ENCODE measurements at places on chromosomes 5 and 9.

GRCh38 chr5:94263068-94263467, 355.3 kb downstream of the KIAA0825 start:
- no peak for DNase-seq

DNA sequence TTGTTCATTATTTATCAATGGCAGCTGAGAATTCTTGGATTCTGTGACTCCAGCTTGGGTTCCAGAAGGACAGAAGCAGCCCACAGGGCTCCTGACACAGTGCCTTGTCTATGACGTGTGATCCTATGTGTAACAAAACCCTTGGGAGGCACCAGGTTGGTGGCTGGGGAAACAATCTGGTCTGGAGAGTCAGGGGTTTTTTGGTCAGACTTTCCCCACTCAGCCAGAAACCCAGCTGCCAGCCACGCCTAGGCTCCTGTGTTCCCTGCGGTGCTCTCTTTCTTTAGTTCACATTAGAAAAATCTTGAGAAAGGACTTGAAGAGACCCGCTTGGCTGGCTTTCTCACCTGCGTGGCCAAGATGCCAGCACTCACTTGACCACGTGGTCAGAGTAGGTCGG, 15.5 kb upstream of the ZBED3 start:
- DNase-seq, result no peak

GRCh38 chr5:62077823-62078550, 228.0 kb upstream of the KIF2A start:
- DNase-seq, result no peak

- DNase-seq, result no peak
Observed at GRCh38 chr9:91815896-91816295, 134.1 kb downstream of the ROR2 start.

DNA sequence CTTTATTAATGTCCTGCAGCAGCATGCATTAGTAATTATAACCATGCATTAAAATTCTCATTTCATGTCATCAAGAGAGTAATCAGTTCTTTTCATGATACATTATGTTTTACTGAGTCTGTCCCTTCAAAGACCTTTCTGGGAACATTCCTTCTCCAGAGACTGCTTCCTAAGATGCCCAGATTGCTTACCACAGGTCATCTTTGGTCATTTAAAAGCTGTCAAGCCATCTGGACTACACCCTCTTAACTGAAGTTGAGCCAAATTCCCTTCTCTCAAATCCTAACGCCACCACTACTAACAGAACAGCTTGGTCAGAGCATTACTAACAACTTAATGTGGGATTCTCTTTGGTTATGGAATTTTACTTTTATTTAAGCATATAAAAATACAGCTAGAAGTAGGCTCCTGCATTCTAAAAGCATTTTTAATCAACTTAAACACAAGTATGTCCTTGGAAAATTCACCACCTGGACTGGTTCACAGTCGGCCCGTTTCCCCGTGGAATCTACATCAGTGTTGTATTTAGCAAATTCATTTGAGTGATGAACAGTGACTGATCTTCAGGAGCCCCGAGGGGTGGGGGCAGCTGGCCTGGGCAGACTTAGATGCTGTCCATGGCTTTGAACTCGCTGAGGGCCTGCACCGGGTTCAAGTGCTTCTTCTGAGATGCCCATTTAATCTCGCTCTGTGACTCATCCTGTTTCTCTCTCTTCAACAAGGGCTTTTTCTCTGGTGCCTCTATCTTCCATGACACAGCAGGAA, 92.8 kb upstream of the CCDC112 start:
- DNase-seq, result no peak

- DNase-seq, result no peak
Observed at GRCh38 chr9:129656795-129657390, 8.6 kb upstream of the PRRX2 start.

DNA sequence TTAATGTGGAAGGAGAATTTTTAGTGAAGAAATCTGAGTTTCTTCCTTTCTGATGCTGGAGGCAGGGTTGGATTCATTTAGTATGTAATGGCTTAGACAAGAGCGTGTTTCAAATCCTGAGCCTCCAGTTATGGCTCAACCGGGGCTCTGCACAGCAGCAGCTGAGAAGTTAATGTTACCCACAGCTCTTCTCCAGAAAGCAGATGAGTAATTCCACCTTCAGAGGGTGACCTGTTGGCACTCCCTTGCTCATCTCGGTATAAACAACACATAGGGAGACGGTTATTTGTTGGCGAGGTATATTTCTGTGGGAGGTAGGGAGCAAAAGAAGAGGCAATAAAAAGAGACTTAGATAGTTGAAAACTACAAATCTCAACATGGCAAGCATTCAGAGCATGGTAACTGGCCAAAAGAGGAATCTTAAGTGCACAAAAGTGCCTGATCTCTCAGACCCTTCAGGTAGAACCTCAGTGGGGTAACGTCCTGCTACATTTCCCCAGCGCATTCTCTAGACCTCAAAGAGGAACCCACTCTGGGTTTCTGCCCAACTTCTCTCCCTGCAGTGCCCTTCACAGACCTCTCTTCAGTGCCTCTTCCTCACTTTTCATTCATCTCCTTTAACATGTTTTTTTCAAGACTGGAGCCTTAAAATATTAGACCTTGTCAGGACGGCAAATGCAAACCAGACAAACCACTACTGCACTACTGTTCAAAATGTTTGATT, 417.5 kb upstream of the ADAMTSL1 start:
- DNase-seq, result no peak

GRCh38 chr9:94791435-94791834, 64.9 kb downstream of the AOPEP start:
- no peak for DNase-seq

- no peak for DNase-seq
Observed at GRCh38 chr5:115202952-115203351, 33.2 kb upstream of the TRIM36 start.

- no peak for DNase-seq
Observed at GRCh38 chr9:11135851-11136250, 523.0 kb upstream of the PTPRD start.

- DNase-seq, result no peak
Observed at GRCh38 chr5:169566202-169566601, 17.4 kb upstream of the SPDL1 start.

DNA sequence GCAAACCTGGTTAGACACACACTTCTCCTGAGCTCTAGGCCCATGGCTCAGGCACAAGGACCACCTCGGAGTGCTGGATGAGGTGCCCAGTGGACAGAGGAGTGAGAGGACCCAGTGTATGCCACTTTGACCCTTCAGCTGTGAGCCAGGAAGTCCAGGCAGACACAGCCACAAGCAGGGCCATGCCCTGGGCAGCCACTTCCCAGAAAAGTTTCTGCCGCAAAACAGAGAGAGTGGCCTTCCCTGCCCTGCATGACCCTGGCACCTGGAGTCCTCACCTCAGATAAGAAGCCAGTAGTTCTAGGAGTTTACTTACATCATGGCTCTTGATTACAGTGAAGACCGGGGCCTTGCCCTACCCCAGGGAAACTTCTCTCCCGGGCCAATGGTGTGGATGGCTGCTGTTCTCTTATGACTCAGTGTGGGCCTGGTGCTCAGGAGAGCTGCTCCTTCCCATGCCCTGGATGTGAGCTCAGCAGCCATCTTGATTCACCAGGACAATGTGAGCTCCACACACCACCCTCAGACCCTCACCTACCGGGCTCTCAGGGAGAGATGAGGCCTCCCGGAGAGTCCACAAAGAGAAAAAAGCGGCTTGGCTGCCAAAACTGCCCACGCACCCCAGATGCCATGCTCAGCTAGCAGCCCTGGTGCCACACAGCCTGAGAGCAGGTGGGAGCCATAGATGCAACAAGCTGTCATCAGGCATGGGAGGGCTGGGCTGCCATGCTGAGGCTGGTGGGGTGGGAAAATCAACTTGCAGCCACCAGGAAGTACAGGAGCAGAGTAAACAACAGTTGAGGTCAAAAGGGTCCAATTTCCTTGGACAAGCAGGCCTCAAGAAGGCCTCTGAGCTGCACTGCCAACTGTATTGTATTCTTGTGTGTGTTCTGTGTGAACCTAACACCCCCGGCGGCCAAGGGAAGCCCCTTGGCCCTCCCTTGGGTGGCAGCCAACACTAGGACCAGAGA, 11.7 kb upstream of the IRF1 start:
- no peak for DNase-seq

GRCh38 chr5:132767150-132767549, 9.9 kb downstream of the SEPTIN8 start:
- no peak for DNase-seq

DNA sequence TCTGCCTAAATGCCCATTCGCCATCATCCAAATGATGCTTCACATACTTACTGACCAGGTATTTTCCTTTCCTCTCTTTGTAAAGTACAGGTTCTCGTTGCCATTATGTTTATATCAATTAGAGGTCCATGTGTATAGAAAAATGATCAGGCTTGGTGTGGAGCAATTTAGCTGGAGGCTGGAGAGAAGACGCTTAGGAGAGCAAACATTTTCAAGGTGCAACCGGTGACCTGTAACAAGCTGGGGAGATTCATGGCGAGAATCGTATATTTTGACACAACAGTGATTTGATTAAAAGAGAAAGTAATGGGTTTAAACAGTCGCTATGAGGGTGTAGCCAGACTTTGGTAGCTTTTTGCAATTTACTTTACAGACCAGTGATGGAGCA, 170.9 kb upstream of the TBCA start:
- DNase-seq, result no peak

DNA sequence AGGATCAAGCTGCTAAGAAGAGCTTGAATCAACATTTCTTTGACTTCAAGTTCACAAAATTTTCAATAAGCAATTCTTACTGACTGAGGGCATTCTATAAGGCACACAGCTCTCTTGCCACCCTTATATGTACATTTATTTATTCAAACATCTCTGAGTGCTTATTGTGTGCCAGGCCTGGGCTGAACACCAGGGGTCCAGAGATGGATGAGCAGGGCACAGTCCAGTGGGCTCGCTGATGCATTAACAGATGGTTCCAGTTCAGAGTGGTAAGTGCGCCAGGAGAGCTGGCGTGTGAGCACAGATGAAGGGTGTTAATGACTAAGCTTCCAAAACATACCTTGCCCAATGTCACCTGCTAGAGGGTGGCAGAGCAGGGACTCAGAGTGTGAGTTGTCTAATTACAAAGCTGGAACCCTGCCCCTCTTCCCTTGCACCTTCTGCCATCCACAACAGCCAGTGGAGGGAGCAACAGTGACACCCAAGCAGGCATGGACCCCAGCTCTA, 24.6 kb downstream of the ALG2 start:
- no peak for DNase-seq

DNA sequence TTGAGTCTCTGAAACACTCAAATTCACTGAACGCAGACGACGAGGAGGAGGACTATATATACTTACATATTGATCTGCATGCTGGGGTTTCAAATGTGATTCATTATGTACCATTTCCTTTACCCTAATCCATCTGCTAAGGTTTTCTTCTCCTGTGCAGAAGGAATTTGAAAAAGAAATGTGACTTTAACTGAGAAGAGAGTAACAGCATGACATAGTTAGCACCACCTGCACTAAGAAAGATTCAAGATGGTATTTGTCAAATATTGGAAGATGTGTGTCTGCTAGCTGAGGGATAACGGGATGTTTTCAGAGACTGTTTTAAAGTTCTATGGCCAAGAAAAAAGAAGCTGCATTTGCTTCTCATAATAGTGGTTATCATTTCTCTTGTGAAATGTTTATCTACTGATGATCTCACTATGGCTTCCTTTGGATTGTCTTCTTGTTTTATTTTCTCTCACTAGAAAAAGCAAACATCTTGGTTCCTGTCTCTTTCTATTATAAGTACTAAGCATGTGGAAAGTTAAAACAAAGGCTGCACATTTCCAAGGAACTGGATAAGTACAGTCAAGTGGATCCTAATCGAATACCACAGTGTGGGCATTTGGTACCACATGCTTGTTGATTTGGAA, 89.8 kb upstream of the TLE4 start:
- DNase-seq, result no peak

DNA sequence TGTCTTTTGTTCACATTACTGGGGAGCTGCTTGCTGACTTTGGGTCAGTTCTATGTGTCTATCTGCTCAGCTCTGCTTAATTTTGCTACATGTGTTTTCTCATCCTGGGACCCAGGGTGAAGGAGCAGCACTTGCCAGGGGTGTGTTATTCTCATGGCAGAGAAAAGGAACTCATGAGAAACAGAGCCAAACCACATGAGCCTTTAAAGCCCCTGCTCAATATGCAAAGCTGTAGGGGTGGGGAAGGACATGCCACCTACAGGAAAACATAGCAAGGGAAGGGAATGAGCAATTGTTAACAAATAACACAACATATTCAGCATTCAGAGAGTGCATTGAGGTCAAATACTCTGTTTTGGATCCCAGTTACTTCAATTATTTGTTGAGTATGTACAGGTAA, 290.9 kb downstream of the CDK5RAP2 start:
- DNase-seq, result no peak

GRCh38 chr5:89071101-89071940, 188.3 kb upstream of the MEF2C start:
- DNase-seq, result peak; percentile 33

DNA sequence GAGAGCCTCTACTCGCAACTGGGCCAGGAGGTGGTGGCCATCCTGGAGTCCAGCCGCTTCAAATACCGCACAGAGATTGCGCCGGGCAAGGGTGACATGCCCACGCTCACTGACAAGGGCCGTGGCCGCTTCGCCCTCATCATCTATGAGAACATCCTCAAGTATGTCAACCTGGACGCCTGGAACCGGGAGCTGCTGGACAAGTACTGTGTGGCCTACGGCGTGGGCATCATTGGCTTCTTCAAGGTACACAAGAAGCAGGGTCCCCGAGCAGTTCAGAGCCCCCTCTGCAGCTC, 13.5 kb downstream of the NDST1 start:
- DNase-seq, result no peak

DNA sequence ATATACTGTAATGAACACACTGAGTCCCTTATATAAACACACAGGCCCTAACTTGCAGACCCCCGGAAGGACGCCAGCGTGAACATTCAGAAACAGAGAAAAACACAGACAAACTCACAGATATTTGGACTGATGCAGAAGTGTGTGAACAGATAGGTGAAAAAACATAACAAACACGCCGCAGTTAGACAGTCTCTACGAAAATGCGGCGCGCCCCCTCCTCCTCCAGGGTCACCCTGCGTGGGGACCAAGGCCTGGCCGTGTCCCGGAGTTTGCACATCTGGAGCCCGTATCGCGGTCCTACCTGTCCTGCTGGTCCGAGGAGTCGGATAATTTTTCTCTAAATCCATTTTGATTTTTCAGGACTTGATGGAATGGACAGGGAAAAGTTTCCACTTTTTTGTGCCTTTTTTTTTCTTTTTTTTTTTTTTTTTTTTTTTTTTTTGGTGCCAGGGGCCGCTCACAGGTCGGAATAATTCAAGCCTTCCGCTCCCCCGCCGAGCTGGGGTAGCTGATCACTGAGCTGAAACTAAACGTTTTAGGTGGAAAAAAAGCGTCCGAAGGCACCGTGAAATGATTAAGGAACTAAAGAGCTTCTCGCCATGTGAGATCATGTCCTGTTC, at the start of gene PAX5:
Gene PAX5 (minus strand): TSS at position 587 of the 623 bp plus-strand sequence. CDS start 237 bp downstream, at position 350.
- DNase-seq, result no peak

DNA sequence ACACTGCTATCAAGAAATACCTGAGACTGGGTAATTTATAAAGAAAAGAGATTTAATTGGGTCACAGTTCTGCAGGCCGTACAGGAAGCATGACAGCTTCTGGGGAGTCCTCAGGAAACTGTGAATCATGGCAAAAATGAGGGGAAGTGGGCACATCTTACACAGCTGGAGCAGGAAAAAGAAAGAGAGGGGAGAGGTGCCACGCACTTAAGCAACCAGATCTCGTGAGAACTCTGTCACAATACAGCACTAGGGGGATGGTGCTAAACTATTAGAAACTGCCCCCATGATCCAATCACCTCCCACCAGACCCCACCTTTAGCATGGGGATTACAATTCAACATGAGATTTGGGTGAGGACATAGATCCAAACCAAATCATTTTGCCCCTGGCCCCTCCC, 105.5 kb upstream of the CPLX2 start:
- no peak for DNase-seq

- DNase-seq, result no peak
Observed at GRCh38 chr9:133604214-133604613, 5.0 kb downstream of the FAM163B start.

Data from GM12878 (cell line).